ENCODE measurements at places on chromosomes 11 and 22.

DNA sequence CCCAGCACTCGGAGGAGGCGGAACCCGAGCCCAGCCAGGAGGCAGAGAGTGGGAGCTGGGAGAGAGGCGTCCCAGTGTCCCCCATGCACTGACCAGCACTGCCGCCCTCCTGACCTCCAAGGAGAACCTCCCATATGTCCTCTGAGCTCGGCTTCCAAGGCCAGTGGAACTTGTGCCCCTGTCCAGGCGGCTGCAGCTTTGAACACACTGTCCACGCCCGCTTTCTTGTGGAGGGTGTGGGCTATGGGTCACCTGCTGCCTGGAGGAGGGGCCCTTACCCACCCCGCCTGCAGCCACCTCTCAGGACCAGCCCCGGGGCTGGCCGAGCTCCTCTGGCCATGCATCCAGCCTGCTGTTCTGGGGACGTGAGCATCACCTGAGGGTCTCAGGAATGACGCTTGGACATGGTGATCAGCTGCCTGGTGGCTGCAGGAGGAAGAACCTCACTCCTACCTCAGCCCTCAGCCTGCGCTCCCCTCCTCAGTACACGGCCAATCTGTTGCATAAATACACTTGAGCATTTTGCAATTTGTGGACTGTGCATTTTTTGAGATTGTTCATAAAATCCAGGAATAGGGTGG, 22.2 kb upstream of the MUC5B start:
- DNase-seq, result no peak

DNA sequence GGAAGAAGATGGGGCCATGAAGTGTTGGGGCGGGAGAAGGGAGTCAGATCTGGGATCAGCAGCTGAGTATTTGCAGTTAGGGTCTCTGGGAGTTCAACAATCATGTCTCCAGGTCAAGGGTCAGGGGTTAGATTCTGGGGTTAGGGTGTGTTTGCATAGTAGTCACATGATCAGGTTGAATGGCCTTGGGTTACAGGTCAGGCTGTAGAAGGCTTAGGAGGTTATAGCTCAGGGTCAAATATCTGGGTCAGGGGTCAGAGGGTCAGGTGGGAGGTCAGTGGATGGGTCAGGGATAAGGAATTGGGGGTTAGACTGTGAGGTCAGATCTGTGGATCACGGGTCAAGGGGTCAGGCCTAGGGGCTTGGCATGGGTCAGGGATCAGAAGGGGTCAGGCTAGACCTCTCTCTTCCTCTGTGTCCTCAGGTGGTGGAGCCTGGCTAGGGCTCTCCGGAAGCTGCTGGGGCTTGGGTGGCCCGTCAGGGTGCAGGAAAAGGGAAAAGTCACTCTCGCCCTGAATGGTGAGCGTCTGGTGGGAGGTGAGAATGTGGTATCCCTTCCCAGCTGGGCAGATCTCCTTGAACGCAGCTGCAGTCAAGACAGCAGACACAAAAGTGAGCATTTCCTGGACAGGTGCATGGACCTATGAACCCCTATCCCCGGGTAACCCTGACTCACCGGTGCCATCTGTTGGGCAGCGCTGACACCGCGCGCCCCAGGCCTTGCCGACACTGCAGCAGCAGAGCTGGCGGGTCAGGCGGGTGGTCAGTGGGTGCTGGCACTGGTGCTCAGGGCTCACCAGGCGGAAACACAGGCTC, 6.4 kb downstream of the LTBP3 start:
- DNase-seq, result peak; percentile 44

DNA sequence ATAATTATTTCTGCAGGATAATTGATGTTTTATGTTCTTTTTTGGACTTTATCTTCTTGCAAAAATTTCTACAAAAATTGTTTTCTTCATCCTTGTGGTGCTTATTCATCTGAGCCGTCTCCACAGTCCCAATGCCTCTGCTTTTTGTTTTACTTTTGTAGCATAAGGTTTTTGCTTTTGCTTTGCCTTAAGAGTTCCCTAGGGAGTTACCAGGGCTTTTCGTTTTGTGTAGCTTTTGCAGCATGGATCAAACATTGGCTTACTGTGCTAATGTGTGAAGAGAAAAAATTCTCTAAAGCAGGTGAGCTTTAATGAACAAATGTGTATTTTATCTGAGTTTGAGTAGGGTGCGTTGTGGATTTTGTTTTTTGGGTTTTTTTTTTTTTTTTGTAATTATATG, 11.8 kb downstream of the XBP1 start:
- no peak for DNase-seq

- DNase-seq, result no peak
Measured at GRCh38 chr22:36480941-36481392, 473 bp downstream of the TXN2 start.

DNA sequence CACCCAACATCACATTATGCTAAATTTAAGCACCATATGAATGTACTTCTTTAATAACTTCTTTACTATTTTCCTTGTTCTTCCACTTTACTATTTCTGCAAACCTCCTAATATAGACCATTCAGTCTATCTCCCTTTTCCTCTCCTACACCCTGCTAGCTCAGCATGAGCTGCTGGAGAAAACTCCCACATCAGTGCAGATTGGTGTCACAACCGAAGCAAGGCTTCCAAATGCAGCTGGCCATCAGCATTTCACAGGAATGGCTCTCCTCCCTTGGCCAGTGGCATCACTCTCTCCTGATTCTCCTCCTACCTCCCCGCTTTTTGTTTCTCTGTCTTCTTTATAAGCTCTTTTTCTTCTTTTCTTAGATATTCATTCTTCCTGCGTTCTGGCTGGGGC, 118.7 kb upstream of the ZC3H12C start:
- DNase-seq, result no peak

DNA sequence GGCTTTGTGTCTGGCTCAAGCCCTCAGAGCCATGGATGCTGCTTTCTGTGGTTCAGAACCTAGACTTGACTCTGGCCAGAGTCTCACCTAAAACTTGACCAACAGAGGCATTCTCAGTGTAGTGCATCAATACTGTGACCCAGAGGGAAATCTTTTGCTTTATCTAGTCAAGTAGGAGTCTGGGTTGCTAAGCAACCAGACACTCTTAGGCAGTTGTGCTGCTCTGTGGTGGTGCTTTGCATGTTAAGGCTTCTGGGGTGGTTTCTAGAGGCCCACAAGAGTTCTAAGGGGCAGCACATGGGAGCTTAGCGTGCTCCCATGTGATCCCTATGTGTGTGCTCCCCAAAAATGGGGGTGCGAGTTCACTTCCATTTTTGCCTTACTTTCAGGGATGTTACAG, 224.6 kb upstream of the PLET1 start:
- no peak for DNase-seq

Data from stimulated activated CD4-positive, alpha-beta T cell treated with anti-CD3 and anti-CD28 coated beads, Interleukin-1b, Interleukin-23, amount 100 ng/mL, for 48 hours (primary cell).